Sigmoid colon (tissue), 7 donors: ENCODE measurements at places on chromosomes 4 and X. TPM values are rescaled to one million over a fixed set of nuclear protein-coding genes. Genes with fewer than 3 reads are reported as not detected.

DNA sequence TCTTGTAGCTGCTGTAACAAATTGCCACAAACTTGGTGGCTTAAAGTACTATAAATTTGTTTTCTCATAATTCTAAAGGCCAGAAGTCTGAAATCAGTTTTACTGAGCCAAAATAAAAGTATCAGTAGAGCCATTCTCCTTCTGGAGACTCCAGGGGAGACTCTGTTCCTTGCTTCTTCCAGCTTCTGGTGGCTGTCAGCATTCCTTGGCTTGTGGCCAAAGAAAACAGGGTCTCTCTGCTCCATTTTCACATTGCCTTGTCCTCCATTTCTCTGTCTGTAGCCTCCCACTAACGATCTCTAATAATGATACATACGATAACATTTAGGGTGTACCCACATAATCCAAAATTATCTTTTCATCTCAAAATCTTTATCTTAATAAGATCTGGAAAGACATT lies 200.4 kb downstream of the MAB21L2 start:
- DNase-seq: no peak
- no peaks in the 10 kb centered on the region for H3K36me3 ChIP-seq
- H3K27ac ChIP-seq: no peak overlapping the region
- H3K27me3 ChIP-seq: no peaks in the 10 kb centered on the region
- no peak overlapping the region for H3K4me3 ChIP-seq
- H3K4me1 ChIP-seq: no peaks in the 10 kb centered on the region

- no peaks in the 10 kb centered on the region for H3K36me3 ChIP-seq
- H3K4me3 ChIP-seq: no peak overlapping the region
- H3K4me1 ChIP-seq: no peaks in the 10 kb centered on the region
- no peak overlapping the region for H3K27ac ChIP-seq
- no peak for DNase-seq
- no peaks in the 10 kb centered on the region for H3K27me3 ChIP-seq
Observed at GRCh38 chr4:176721459-176721858, 71.3 kb downstream of the VEGFC start.

KIAA1210 gene
- not detected for total RNA-seq

INTU gene
- 10.0 TPM for total RNA-seq

XKRX gene
- total RNA-seq: 1.2 TPM
